Osteocyte (in vitro differentiated cells): ENCODE measurements at places on chromosomes 12 and 14. TPM values are rescaled to one million over a fixed set of nuclear protein-coding genes. Genes with fewer than 3 reads are reported as not detected.

The RNASE3 gene
- not detected in 2 replicates for total RNA-seq

DNA sequence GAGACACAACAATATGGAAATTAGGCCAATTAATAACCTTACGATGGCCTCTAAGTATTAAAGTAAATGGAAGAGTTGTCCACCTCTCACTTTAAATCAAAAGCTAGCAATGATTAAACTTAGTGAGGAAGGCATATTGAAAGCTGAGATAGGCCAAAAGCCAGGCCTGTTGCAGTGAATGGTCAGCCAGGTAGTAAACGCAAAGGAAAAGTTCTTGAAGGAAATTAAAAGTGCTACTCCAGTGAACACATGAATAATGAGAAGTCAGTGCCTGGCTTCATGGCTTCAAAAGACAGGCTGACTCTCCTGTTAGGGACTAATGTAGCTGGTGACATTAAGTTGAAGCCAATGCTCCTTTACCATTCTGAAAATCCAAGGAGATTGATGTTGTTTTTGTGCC is 135.3 kb downstream of the NDUFA12 start:
- H3K4me3 ChIP-seq: no peak overlapping the region
- no peak overlapping the region for H3K27ac ChIP-seq
- no peaks in the 10 kb centered on the region for H3K36me3 ChIP-seq
- H3K27me3 ChIP-seq: peaks cover 68% of the 10 kb centered on the region
- peaks cover 3% of the 10 kb centered on the region for H3K4me1 ChIP-seq

DNA sequence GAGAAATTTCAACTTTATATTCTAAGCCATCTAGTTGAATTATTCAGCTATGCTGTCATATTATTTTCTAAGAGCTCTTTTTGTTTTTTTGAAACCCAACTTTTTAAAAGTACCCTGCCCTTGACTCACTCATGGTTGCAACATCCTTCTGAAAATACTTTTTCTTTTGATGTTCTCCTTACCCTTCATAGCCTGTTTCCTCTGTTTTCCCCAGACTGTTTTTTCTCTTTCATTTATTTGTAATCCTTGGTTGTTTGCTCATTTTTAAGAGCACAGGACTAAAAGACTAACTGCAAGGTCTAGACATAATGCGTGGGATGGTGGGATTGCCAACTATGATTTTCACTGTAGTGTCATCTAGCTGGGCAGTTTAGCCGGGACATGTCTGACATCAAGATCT is 21.2 kb upstream of the CDKL1 start:
- H3K36me3 ChIP-seq: peaks cover 67% of the 10 kb centered on the region
- H3K4me3 ChIP-seq: no peak overlapping the region
- no peaks in the 10 kb centered on the region for H3K27me3 ChIP-seq
- DNase-seq: no peak

GRCh38 chr14:93346926-93347721 is at the start of gene COX8C:
COX8C (plus strand) TSS chr14:93347182; CDS start chr14:93347269, 87 bp downstream.
- no peaks in the 10 kb centered on the region for H3K36me3 ChIP-seq
- peaks cover 14% of the 10 kb centered on the region for H3K27me3 ChIP-seq
- H3K27ac ChIP-seq: no peak within 1 kb of the TSS
- no peak for DNase-seq

DNA sequence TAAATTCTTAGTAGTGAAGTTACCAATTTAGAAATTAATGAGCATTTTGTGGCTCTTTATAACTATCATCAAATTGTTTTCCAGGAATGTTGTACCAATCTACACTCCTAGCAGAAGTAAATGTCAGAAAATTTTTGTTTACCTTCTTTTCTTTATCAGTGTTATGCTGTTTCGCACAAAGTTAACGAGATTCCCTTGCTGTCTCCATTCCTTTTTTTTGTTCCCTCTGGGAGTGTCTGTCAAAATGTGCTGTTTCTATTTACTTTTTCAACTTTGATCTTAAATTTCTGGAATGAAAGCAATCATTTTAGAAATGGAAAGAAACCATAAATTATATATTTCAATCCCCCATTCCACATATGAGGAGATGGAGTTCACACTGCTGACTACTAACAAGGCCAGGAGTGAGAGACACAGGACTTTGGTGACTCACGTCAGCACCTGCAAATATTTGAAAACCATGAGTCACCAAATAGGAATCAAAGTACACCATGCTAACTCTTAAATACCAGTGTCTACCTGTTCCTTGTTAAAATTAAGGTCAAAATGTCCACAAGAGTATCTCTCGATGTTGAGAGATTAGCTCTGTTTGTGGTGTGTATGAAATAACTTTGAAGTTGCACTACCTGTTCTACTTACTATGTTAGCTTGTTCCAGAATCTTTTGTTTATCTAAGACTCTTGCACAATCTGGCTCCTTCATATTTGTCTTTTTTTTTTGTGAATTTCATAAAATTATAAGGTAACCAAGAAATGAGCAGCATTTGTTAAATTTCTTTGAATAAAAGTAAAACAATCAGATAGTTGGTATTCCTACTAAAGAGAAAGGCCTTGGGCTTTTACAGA is 106.0 kb downstream of the RMST start:
- no peaks in the 10 kb centered on the region for H3K36me3 ChIP-seq
- no peak overlapping the region for H3K4me3 ChIP-seq
- H3K27me3 ChIP-seq: no peaks in the 10 kb centered on the region
- no peaks in the 10 kb centered on the region for H3K4me1 ChIP-seq

DNA sequence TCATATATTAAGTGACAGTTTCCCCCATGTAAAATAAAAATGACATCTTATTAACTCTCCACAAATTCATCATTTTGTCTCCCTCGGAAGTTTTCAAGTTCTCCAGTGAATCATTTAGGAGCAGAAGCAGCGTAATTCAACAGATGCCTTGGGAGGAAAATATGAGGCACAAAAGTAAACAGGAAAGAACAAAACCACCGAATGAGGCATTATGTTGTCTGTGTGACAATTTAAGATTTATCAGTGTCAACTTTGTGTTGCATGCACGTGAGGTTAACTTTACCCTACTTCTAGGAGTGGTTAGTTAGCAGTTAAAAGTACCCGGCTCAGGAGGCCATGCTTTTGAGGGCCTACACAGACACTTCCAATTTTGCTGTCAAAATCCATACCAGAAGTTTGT is 258.6 kb downstream of the IPO8 start:
- peaks cover 24% of the 10 kb centered on the region for H3K27me3 ChIP-seq
- H3K27ac ChIP-seq: no peak overlapping the region
- no peak for DNase-seq
- H3K4me1 ChIP-seq: no peaks in the 10 kb centered on the region
- H3K4me3 ChIP-seq: no peak overlapping the region
- no peaks in the 10 kb centered on the region for H3K36me3 ChIP-seq

DNA sequence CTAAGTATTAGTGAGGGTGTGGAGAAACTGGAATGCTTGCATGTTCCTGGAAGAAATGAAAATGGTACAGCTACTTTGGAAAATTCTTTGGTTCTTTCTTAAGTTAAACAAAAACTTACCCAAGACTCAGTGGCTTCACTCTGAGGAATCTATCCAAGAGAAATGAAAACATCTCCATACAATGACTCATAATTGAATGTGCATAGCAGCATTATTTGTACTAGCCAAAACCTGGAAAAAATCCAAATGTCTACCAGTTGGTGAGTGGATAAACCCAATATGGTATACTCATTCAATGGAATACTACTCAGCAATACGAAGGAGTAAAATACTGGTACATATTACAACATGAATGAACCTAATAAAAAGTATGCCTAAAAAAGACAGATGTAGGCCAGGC is 18.0 kb upstream of the CRACR2A start:
- DNase-seq: no peak
- H3K4me1 ChIP-seq: no peaks in the 10 kb centered on the region
- H3K36me3 ChIP-seq: no peaks in the 10 kb centered on the region
- no peak overlapping the region for H3K27ac ChIP-seq
- H3K4me3 ChIP-seq: no peak overlapping the region
- peaks cover 2% of the 10 kb centered on the region for H3K27me3 ChIP-seq

DNA sequence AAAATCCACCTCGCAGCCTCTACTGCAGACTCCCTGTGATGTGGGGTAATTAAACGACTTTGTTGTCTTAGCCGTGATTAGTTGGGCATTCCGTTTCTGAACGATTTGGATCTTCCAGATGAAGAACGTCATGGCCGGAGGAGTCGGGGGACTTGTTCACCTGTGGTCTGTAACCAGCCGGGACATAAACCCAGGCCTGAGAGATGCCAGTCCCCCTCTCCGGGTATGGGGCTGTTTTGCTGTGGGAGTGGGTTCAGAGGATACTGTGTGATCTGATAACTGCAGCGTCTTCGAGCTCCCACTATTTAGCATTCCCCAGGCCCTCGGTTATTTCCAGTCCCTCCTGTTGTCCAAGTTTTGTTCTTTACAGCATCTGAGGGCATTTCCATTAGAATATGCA is 96.1 kb downstream of the PIWIL1 start:
- no peak overlapping the region for H3K4me3 ChIP-seq
- H3K36me3 ChIP-seq: peaks cover 2% of the 10 kb centered on the region
- DNase-seq: no peak
